ENCODE measurements at places on chromosomes 11 and 22.
A peak's percentile ranks its signal among the peaks of the same experiment; 100 is the strongest.

DNA sequence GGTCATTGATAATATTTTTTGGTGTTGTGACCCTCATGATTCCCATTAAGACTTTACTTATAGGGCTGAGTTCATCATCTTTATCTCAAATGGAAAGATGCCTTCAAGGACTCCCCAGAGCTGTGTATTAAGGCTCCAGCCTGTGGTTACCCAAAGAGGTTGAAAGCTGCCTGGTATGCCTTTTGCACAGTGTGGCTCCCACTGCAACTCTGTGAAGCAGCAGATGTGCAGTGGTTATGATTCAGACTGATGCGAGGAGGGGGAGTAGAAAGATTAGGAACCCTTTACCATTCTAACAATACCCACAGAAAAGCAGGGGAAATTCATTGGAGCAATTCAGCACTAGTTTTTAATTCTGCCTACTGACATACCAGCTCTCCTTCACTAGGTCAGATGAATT, 560.0 kb downstream of the INSC start:
- DNase-seq, result no peak

DNA sequence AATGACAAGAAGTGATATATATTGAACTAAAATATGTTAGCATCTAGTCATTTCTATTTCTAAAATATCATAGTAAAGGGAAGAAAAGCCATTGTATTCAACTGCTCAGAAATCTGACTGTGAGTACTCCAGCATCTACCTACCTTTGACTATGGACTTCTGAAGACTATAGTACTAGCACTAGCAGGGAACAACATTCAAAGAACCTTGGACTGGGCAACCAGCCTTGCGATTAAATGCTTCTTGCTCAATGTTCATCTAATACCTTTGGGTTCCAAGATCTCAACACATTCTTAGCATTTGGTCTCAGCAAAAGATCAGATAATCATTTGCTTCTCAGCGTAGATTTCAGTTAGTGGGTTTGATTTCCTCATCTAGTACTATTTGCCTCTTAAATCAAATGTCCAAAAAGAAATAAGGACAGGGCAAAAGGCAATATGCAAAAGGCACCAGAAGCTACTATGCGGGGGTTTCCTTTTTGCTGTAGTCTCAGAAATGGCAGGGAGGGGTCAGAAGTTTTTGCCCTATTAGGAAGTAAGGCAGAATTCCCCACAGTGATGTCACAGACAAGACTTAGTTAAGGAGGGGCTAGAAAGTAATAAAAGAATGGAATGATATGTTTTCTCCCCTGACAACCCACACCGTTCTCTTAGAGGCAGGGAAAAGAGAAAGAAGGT, 80.6 kb downstream of the GAB2 start:
- DNase-seq, result no peak

- no peak for DNase-seq
These were observed 32.3 kb upstream of the P2RY2 start for GRCh38 chr11:73185680-73186293.

GRCh38 chr22:16658068-16658467, 65.5 kb upstream of the CCT8L2 start:
- DNase-seq, result no peak

GRCh38 chr11:125621995-125622394, 3.0 kb upstream of the CHEK1 start:
- DNase-seq, result no peak

GRCh38 chr22:50723991-50724390, 14.0 kb upstream of the ACR start:
- no peak for DNase-seq

DNA sequence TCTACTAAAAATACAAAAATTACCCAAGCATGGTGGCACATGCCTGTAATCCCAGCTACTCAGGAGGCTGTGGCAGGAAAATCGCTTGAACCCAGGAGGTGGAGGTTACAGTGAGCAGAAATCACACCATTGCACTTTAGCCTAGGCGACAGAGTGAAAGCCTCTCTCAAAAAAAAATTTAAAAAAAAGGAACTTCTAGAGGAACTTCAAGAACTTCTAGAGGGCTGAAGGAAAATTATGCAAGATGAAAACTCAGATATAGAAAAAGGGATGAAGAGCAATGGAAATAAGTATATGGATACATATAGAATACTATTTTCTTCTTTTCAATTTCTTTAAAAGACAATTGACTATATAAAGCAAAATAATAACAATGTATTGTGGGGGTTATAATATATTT, 51.2 kb upstream of the PRR5 start:
- no peak for DNase-seq

GRCh38 chr11:98710026-98710425, 310.7 kb upstream of the CNTN5 start:
- no peak for DNase-seq

DNA sequence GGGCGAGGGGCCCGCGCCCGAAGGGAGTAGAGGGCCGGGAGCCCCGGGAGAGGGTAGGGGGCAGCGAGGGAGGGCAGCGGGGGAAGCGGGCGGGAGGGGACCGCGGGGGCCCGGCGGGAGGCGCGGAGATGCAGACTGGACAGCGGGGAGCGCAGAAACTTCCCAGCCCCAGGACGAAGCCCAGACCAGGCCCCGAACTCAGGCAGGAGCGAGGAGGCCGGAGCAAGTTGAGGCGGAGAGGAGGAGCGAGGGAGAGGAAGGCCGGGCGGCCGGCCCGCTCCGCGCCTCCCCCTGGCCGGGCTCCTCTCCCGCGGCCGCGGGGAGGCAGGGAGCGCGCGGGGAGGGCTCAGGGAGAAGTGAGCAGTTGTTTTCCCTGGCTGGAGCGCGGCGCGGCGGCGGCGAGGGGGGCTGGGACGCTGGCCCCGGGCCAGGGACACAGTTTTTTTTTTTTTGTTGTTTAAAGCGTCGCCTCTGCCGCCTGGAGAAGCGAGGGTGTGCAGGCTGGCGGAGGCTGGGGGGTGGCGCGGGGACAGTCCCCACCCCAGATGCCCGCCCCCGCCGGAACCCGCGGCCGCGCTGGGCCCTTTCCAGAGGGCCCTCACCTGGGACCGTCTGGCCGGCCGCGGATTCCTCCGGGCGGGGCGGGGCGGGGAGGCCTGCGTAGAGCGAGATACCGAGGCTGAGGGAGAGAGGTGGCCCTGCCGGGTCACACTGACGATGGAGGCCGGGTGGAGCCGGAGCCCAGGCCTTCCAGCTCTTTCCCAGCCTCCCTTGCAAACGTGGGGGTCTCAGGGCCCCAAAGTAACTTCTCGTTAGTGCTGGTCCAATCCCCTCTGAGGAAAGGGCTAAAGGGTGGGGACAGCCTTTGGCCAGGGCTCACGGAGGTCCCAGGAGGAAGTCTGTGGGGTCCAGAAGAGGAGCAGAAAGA, at the start of gene LTBP3:
TSS of gene LTBP3 (minus strand) at position 358 of the 928 bp plus-strand sequence. CDS start 400 bp downstream, outside the sequence.
- no peak for DNase-seq

DNA sequence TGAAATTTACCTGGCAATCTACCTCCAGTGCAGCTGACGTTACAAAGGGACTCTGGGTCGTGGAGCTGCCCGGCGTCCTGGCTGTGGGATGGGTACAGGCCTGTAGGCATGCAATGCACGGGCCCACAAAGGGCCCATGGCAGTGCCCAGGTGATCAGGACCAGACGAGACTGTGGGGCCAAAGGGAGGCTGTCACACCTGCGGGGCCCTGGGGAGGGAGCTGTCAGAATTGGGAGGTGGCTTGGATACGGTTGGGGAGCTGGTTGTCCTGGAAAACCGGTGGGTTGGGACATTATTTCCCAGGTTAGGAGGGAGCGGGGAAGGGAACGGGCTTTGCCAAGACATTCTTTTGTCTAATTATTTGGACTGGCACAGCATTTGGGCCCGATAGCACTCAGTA, 958.5 kb downstream of the BRD1 start:
- DNase-seq, result no peak

DNA sequence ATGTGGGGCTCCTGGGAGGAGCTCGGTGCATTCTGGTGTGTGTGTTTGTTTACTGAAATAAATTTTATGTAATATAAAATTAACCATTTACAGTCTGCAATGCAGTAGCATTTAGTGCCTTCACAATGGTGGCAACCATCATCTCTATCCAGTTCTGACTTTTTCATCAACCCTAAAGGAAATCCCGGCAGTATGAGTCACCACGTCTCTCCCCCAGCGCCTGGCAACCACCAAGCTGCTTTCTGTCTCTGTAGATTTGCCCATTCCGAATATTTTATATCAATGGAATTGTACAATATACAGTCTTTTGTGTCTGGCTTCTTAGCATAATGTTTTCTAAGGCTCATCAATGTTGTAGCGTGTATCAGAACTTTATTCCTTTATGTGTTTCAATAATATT, 300.5 kb downstream of the MIAT start:
- no peak for DNase-seq

DNA sequence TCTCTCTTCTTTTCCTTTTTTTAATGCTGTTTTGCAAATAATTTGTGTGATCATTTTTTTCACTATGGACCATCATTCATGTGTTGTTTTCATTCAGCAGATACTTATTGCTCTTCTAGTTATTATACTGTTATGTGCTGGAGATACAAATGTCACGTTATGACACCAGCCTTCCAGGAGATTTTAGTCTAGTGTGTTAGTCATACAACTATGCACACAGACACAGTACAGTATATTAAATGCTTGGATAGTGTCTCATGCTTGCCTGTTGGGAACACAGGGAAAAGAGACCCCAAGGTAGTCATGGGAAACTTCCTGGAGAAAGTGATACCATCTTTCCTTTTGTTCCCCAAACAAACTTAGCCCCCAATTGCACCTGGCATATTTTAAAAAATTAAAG, 116.1 kb downstream of the UVRAG start:
- no peak for DNase-seq

- no peak for DNase-seq
These were observed 203.4 kb downstream of the TBC1D22A start for GRCh38 chr22:46965555-46966494.

DNA sequence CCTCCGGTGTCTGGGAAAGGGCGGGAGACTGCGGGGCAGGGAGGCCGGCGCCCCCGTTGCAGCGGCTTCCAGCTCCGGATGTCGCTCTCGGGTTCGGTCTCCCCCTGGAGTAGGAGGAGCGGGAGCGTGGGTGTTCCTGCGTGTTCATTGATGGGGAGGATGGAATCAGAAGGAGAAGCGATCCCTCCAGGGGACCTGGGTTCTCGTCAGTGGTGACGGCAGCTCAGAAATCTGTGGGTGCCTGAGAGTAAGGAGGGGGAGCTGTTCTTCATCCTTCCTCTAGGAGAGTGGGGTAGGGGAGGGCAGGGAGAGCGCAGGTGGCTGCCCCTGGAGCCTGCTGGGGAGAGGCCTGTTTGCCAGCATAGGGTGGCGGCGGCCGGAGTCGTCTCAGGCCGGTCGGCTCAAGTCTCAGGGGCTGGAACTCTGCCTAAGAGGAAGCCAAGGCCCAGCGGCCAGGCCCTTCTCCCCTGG, 1.1 kb downstream of the UBASH3B start:
- DNase-seq, result peak; percentile 26

DNA sequence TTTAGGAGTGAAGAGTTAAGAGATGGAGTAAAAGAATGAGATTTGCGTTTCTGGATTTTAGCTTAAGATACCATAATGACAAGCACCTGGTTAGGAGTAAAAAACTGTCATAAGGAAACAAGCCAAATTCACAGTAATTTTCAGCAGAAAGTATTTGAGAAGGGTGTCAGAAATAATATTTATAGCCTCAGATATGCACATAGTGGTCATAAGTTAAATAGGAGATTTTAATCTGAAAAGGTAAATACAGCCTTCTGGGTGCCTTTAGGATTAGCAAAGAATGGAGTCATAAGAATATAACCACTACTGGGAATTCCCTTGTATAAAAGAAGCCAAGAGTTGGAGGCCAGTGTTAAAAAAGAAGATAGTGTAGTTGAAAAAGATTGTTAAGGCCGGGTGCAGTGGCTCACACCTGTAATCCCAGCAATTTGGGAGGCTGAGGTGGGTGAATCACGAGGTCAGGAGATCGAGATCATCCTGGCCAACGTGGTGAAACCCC, 160.1 kb downstream of the SWAP70 start:
- no peak for DNase-seq

- DNase-seq, result no peak
These were observed 131.9 kb downstream of the WNT11 start for GRCh38 chr11:76074148-76075095.

GRCh38 chr22:44604991-44605390, 97.0 kb upstream of the PRR5 start:
- no peak for DNase-seq

DNA sequence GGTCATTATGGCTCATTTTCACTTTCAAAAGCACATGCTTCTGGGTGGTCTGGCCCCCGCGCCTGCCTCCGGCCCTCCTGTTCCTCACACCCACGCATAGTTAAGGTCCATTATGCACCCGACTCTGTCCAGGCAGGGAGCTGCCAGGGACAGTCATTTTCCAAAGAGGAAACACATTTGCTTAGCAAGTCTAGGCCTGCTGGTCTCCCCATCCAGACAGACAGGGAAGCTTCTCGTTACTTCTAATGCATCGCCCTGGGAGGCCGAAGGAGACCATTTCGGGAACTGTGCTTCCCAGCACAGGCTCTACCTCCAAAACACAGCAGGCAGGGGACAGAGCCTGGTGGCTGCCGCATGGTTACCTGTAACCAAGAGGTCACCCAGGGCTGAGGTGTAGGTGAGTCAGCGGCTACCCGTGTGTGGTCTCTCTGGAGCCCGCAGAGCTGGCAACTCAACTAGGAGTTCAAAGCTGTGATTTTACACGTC, 87.1 kb upstream of the SHANK2 start:
- no peak for DNase-seq

GRCh38 chr11:64544616-64545296, 46.3 kb upstream of the SLC22A12 start:
- no peak for DNase-seq

DNA sequence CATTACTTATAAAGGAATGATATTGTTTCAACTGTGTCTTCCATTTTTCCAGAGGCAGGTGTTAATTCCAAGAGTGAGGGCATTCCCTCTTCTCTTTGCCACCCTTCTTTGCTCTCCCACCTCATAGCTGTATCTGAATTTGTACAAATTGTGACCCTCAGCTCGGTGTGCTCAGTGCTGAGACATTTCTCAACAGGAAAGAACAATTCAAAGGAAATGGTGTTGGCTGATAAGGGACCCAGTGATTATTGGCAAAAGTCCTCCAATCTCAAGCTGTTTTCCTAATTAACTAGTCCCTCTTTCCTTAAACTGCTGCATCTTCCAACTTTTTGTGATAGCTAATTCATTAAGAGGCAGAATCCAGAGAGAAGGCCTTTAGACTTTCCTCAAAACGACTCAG, 408.9 kb upstream of the SYN3 start:
- no peak for DNase-seq

DNA sequence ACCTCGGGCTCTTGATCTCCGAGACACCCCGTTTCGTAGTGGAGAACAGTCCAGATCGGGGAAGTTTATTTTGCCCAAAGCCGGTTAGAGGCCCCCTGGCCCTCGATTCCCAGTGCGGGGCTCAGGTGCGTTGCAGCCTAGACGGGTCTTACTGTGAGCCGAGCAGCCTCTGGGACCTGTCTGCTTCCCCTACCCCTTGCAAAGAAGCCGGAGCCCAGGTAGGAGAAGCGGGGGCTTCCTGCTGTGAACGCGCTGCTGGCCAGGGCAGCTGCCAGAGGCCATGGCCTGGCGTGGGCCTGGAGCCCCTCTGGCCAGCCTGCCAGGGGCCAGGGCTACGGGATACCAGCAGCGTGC, 621 bp downstream of the TSPO start:
- no peak for DNase-seq

DNA sequence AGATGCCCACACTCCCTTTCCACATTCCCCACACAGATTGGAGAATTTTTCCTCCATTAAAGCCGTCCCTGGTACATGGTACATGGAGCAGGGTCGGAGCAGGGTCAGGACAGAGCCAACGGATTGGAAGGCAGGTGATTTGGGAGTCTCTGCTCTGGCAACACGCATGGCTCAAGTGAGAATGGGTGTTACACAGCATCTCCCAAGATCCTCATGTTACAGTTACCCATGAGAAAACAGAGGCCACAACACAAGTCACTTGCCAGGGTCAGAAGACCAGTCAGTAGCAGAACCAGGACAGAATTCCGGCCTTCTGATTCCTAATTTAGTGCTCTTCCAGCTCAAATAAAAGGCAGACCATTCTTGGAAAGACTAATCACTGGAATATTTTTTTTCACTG, 7.7 kb upstream of the F2 start:
- DNase-seq, result no peak
